Nasal cavity respiratory epithelium epithelial cell of viscerocranial mucosa (primary cell): ENCODE measurements at places on chromosomes 2 and 18. TPM values are rescaled to one million over a fixed set of nuclear protein-coding genes. Genes with fewer than 3 reads are reported as not detected.

ALKAL2 gene
- not detected in 2 replicates for total RNA-seq

AQP12B gene
- total RNA-seq = not detected in 2 replicates

PLGLB1 gene
- total RNA-seq = 0.34 and 1.4 TPM in 2 replicates

ALPG gene
- not detected in 2 replicates for total RNA-seq

TEX44 gene
- total RNA-seq = not detected in 2 replicates

GPR45 gene
- total RNA-seq = not detected in 2 replicates

SALL3 gene
- total RNA-seq = not detected in 2 replicates

PTPRN gene
- not detected in 2 replicates for total RNA-seq

TM4SF20 gene
- total RNA-seq = not detected in 2 replicates

ERICH2 gene
- 1.7 and 2.9 TPM in 2 replicates for total RNA-seq

NEU2 gene
- total RNA-seq = not detected in 2 replicates

TLX2 gene
- total RNA-seq = not detected in 2 replicates

NR4A2 gene
- total RNA-seq = 0.34 and 0.57 TPM in 2 replicates

IL1F10 gene
- 0.34 TPM in 1 of 2 replicates, not detected in the other for total RNA-seq

SLC14A1 gene
- not detected in 2 replicates for total RNA-seq

FOXI3 gene
- total RNA-seq = 0.34 TPM in 1 of 2 replicates, not detected in the other

EVX2 gene
- total RNA-seq = not detected in 2 replicates

PMAIP1 gene
- total RNA-seq = 58.2 and 74.2 TPM in 2 replicates

RNF125 gene
- 1.7 and 2.3 TPM in 2 replicates for total RNA-seq

CFC1 gene
- total RNA-seq = not detected in 2 replicates

NEURL3 gene
- 0.50 TPM in 1 of 2 replicates, not detected in the other for total RNA-seq

MEX3C gene
- total RNA-seq = 58.8 and 82.7 TPM in 2 replicates

PGAP1 gene
- total RNA-seq = 7.2 and 17.2 TPM in 2 replicates

FBXO36 gene
- total RNA-seq = 1.9 and 5.1 TPM in 2 replicates

LINC00305 gene
- not detected in 2 replicates for total RNA-seq

HNRNPLL gene
- total RNA-seq = 30.8 and 37.2 TPM in 2 replicates

ZC3H6 gene
- total RNA-seq = 7.5 and 8.3 TPM in 2 replicates

PPP1R1C gene
- 0.68 and 1.2 TPM in 2 replicates for total RNA-seq

MTCL1 gene
- 17.8 and 37.7 TPM in 2 replicates for total RNA-seq

CCT7 gene
- 263 and 284 TPM in 2 replicates for total RNA-seq

TTN gene
- under 0.01 TPM in 2 replicates for total RNA-seq

BOLL gene
- not detected in 2 replicates for total RNA-seq

EDAR gene
- total RNA-seq = 0.14 and 0.34 TPM in 2 replicates

CNRIP1 gene
- total RNA-seq = not detected in 2 replicates

DES gene
- total RNA-seq = not detected in 2 replicates

KCNIP3 gene
- total RNA-seq = under 0.01 and 1.6 TPM in 2 replicates

DHRS9 gene
- total RNA-seq = 8.8 and 15.0 TPM in 2 replicates

CNPPD1 gene
- total RNA-seq = 29.2 and 32.5 TPM in 2 replicates

INHBB gene
- total RNA-seq = 0.21 and 0.34 TPM in 2 replicates

RBM44 gene
- total RNA-seq = 0.28 and 0.34 TPM in 2 replicates

ARHGEF4 gene
- 81.3 and 81.4 TPM in 2 replicates for total RNA-seq

LOXHD1 gene
- total RNA-seq = under 0.01 TPM in 1 of 2 replicates, not detected in the other

KIAA2012 gene
- not detected in 2 replicates for total RNA-seq

ARHGAP25 gene
- 1.7 and 2.1 TPM in 2 replicates for total RNA-seq

ADNP2 gene
- 27.3 and 30.1 TPM in 2 replicates for total RNA-seq

PLEK gene
- total RNA-seq = not detected in 2 replicates

ATP5F1A gene
- total RNA-seq = 491 and 550 TPM in 2 replicates

MOCOS gene
- total RNA-seq = 37.3 and 63.1 TPM in 2 replicates

ABCB11 gene
- total RNA-seq = under 0.01 and 0.07 TPM in 2 replicates

SERPINB5 gene
- 300 and 470 TPM in 2 replicates for total RNA-seq

IL36A gene
- total RNA-seq = 1.0 and 1.2 TPM in 2 replicates

ENOSF1 gene
- 23.6 and 31.5 TPM in 2 replicates for total RNA-seq

MFSD2B gene
- total RNA-seq = 0.07 TPM in 1 of 2 replicates, not detected in the other

NRP2 gene
- 33.5 and 56.0 TPM in 2 replicates for total RNA-seq

KCNG3 gene
- under 0.01 TPM in 2 replicates for total RNA-seq

MROH2A gene
- total RNA-seq = not detected in 2 replicates

ANTXR1 gene
- total RNA-seq = 4.4 and 19.9 TPM in 2 replicates

REEP1 gene
- under 0.01 TPM in 1 of 2 replicates, not detected in the other for total RNA-seq

PROC gene
- 0.64 TPM in 1 of 2 replicates, not detected in the other for total RNA-seq
